ENCODE measurements at places on chromosomes 12 and 14.

- DNase-seq: no peak
Measured at GRCh38 chr12:12716151-12716792, 896 bp upstream of the CDKN1B start.

DNA sequence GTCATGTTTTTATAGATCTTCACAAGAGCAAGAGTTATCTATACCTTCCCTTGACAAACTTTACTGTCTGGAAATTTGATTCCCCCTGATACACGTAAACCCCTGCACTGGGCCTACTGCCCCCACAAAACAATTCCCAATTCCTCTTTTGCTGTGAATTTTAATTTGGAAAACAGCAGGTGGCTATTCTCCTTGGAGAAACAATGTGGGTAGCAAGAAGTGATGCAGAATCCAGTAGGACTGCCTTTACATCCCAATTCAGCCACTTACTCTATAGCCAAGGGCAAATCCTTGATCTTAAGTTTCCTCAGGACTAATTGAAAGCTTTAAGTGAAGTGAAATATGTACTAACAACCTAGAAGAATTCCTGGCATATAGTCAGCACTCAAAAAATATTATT, 129.3 kb downstream of the ACSS3 start:
- no peak for DNase-seq

DNA sequence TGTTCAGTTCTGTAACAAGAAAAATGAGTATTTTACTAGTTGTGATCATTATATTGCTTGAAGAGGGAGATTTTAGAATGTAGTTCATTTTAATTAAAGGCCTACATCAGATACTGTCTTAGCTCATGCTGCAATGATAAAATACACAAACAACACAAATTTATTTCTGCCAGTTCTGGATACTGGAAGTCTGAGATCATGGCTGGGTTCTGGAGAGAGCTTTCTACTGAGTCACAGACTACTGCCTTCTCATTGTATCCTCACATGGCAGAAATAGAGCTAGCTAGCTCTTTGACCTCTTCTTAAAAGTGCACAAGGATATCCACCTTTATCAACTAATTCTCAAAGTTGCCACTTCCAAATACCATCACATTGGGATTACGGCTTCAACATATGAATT, 53.8 kb downstream of the MIS18BP1 start:
- DNase-seq: no peak

GRCh38 chr14:69887740-69888657, 8.8 kb downstream of the SMOC1 start:
- DNase-seq: no peak

- DNase-seq: no peak
Measured at GRCh38 chr12:46494424-46494823, 121.9 kb upstream of the SLC38A2 start.

DNA sequence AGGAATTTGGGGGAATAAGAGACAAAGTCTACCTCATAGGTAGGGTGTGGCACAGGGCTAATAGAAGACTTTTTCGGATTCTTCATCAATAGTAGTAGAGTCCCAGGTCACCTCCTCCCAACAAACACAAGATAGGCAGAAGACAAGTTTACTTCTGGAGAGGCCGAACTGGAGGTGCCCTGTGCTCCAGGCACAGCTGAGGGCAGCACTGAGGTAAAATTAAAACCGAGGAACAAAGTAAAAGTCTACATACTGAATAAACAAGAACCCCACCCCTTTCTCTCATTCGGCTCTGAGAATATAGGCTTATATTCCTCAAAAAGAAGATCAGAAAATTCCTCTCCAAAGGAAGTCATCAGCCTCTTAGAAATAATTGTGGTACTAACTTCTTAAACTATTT, 161.5 kb downstream of the SEC23A start:
- DNase-seq: no peak

DNA sequence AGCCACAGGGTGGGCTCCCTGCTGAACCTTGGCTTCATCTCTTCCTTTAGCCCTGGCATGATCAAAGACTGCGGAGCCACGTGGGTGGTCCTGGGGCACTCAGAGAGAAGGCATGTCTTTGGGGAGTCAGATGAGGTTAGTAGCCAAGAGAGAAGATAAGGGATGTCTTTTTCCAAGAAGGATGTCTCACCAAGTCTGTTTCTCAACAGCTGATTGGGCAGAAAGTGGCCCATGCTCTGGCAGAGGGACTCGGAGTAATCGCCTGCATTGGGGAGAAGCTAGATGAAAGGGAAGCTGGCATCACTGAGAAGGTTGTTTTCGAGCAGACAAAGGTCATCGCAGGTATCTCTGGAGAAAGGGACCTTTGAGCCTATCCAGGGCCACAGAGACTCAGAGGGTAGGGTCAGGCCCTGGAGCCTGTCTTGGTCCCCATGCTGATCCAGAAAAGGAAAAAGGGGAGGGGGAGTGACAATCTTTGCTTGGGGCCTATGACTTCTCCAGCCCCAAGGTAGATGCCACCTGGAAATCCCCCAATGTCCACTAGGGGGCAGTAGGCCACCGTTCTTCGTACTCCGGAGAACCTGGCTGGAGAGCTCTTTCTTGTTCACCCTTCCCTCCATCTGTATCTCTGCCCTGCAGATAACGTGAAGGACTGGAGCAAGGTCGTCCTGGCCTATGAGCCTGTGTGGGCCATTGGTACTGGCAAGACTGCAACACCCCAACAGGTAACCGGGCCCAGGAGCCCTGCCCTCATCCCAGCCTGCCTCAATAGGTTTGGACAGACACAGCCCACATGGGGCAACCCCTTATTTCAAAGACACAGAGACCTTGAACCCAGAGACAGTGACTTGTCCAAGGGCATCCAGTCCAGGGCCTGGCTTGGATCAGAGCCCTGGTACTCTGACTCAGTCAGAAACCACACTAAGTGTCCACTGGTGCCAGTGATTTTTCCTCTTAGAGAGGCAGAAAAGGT, 2.0 kb downstream of the TPI1 start:
- DNase-seq: peak; percentile 77

- DNase-seq: no peak
Measured at GRCh38 chr12:78260976-78261375, 430.3 kb downstream of the NAV3 start.

DNA sequence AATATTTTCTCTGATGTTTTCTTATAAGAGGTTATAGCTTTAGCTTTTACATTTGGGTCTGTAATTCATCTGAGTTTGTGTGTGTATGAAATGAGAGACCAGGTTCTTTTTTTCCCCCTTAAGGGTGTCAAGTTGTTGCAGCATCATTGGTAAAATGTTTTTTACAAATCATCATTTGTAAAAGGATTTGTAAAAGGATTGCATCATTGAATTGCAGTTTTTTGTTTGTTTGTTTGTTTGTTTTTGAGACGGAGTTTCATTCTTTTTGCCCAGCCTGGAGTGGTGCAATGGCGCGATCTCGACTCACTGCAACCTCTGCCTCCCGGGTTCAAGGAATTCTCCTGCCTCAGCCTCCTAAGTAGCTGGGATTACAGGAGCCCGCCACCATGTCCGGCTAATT, 31.1 kb downstream of the MAPKAPK5 start:
- DNase-seq: no peak

GRCh38 chr12:26379777-26380467, 184.5 kb downstream of the SSPN start:
- DNase-seq: no peak

All from stimulated activated CD4-positive, alpha-beta T cell treated with anti-CD3 and anti-CD28 coated beads, TNF-alpha, amount 100 ng/mL, for 4 hours (primary cell).